Fibroblast of gingiva (primary cell): ENCODE measurements at places on chromosomes 11 and 22.
A peak's percentile ranks its signal among the peaks of the same experiment; 100 is the strongest.

DNA sequence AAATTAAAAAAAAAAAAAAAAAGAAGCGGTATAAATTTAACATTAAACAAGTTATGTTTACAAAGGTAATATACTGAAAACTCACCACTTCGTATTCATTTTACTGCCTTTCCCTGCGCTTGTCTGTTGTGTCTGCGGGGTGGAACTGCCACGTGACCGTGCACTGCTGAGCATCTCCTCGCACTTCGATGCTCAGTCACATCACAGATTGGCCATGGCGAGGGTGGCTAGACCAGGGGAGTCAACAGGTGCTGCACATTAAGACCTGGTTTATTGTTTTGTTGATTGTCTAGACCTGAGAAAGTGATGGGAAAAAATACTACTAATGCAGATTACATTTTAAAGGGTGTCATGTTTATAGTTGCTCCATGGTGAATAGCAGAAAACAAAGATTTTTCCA is 22.8 kb upstream of the TUB start:
- no peak for DNase-seq

DNA sequence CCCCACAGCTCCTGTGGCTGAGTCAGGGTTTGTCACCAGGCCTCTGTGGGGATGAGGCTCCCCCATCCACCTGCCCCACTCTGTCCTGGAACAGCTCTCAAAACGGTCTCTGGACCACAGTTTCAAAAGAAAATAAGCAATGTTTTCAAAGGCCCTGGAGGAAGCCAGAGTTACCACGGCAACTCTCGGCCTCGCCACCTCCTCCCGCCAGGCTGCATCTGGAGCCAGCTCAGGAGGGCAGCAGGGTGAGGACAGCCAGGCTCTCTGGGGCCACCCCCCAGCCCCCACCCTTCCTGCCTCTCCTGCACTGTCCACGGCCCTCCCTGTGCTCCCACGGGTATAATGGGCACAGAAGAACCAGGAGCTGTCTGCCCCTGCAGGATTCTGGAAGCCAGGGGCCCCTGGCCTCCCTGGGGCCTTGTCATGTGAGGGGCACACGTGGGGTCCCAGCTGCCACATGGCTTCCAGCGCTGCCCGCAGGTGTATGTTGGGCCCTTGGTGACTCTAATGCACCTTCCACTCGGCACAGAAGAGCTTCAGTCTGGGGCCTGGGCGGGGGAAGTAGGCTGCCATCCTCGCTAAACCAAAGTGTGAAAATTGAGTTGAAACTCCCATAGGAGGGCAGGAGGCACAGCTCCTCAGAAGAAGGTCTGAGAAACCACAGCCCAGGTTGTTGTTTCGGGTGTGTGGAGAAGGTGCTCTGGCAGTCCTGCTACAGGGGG is 10.3 kb downstream of the CD81 start:
- DNase-seq = peak; percentile 39

DNA sequence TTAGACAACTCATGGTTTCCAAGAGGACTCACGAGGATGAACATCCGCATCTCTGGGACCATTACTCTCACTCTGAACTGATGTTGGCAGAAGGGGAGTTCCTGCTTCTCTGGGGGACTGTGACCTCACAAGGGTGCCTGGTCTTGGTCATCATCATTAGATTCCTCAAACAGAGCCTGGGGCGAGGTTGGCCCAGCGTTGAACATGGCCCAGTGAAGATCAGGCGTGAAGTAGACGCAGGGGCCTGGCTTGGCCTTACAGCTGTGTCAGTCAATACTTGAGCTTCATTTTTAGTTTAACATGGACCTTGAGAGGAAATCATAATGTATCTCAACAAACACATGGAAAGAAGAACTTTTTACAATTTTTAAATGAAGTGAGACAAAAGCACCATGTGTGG is 617.1 kb downstream of the BRD1 start:
- no peak for DNase-seq

DNA sequence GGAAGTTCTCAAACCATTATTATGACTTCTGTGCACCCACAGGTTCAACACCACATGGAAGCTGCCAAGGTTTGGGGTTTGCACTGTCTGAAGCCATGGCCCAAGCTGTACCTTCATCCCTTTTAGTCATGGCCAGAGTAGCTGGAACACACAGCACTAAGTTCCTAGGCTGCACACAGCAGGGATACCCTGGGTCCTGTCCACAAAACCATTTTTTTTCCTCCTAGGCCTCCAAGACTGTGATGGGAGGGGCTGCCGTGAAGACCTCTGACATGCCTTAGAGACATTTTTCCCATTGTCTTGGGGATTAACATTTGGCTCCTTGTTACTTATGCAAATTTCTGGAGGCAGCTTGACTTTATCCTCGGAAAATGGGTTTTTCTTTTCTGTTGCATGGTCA is 42.7 kb downstream of the DDIAS start:
- no peak for DNase-seq

DNA sequence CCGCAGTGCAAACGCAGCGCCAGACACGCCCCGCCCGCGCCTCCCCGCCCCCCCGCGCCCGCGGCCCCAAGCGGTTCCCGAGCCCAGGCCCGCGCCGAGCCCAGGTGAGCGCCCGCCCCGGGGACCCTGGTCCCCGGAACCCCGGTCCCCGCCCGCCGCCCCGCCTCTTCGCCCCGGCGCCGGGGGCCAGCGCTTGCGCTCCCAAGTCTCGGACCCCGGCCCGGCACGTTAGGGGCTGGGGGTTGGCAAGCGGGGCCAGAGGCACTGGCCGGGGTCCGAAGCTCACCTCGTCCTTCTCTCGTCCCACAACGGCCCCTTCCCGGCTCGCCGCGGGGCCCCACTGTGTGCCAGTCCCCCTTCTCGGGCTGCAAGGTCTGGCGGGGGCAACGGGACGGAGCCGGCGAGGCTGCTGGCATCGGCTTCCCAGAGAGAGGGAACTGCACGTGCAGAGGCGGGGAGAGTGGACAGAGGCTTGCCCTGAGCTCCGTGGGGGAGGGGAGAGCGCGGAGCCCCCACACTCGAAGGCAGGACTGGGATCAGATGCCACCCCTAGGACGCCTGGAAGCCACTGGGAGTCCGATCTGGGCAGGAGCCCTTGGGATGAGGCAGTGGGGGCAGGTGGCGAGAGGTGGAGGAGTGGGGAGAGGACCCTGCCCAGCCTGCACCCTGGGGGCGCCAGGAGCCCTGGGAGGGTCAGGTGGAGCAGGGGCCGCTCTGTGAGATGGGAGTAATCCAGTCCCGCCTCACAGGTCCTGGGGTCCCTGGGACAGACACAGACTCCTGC is 1.8 kb upstream of the AIFM3 start:
- DNase-seq = no peak

- no peak for DNase-seq
These were observed 18.8 kb downstream of the MYEOV start for GRCh38 chr11:69312453-69313404.

- no peak for DNase-seq
These were observed 33.8 kb downstream of the SYT13 start for GRCh38 chr11:45252134-45252856.

- DNase-seq = peak; percentile 69
These were observed 1.9 kb downstream of the POLD4 start for GRCh38 chr11:67351275-67352005.

DNA sequence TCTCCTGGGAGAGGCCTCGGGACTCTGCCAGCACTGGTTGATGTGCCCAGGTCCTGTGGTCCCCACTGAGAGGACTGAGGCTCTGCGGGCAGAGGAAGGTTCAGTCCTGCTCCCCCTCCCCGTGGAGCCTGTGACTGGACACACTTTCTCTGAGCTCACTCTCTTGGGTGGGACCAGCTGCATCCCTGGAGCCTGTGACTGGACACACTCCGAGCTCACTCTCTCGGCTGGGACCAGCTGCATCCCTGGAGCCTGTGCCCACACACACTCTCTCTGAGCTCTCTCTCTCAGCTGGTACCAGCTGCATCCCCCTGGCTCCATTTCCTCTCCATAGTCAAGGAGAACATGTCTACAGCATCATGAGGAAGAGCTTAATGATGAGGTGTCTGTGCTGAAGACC is 39.5 kb downstream of the TOLLIP start:
- DNase-seq = no peak

DNA sequence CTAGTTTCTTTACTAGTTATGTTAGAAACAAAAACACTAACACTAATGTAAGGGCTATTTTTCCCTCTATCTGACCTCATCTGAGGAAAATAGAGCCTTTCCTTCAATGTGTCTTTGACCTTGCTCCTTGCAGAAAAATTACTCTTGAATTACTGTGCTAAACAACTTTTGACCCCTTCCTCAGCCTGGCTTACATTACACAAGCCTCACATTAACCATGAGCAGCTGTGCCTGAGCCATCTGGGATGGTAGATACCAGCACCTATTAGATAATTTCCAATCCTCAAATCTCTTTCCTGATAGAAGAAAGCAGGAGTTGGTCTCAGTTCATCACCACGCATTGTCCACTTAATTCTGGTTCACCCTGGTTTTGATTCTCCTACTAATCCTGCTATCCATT is 134.4 kb upstream of the NCAM1 start:
- no peak for DNase-seq
